ENCODE measurements at places on chromosomes 11 and 22.
A peak's percentile ranks its signal among the peaks of the same experiment; 100 is the strongest.

DNA sequence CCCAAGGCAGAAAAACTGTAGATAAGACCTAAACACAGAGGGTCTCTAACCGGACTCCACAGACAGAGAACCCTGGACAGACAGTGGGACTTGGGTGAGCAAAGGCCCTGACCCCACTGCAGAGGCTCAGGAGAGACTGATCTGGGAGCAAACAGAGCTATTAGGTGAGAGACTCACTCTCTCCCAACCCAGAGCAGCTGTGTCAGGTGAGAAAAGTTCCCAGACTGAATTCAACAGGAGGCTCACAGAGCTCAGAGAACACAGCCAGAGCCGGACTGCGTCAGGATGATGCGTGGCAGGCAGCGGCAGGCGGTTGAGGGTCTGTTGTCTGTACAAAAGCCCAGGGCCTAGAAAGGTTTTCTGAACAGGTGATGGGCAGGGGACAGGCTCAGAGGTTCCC is 5.5 kb downstream of the RFPL2 start:
- DNase-seq, result no peak

DNA sequence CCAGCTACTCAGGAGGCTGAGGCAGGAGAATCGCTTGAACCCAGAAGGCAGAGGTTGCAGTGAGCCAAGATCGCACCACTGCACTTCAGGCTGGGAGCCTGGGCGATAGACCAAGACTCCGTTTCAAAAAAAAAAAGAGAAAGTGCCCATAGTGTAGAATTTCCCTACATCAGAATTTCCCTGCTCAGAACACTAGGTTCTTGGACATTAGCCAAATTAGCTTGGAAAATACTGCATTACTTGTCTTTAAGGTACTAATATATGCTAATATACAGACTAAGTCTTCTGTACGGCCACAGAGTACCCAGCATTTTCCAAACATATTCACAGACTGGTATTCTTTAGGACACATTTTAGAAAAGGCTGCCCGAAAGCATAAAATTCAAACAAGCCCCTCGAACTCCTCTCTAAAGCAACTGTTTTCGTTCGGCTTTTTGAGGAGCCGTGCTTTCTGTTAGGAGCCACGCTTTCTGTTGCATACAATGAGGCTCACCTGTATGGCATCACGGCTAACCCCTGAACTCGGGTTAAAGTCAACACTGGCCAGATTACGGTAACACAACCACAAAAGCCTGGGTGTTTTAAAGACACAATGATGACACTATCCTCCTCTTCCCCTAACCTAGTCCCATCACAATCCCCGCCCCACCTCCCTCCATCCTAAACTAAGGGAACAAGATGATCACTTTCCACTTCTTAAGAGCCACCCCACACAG is 18.4 kb downstream of the TNKS1BP1 start:
- DNase-seq, result no peak

GRCh38 chr22:21102659-21103267 is 57.0 kb downstream of the LRRC74B start:
- peak; percentile 93 for DNase-seq

GRCh38 chr11:69613594-69613993 is 27.4 kb upstream of the CCND1 start:
- DNase-seq, result no peak

DNA sequence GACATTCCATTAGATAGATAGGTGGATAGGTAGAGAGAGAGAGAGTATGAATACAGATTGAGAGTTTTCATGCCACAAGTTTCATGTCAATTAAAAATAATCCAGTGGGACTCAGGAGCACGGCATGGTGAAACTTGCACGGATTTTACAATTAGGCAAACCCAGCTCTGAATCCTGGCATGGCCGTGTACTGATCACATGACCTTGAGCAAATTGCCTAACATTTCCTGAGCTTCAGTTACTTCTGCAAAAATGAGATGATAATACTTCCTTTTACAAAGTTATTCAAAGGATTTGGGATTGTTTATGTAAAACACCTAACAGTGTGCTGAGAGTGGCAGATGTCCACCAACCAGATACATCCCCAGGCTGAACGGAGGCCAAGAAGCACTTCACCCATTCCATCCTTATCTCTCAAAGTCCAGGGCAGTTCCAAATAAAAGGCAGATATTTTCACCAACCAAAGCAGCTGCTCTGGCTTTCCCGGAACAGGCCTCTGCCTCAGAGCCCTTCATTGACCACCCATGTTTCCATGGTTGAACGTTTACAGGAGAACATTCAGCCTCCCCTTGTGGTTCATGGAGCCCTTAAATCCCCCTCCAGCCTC is 17.9 kb downstream of the APLNR start:
- DNase-seq, result no peak

GRCh38 chr22:45291061-45291930 is 6.5 kb downstream of the UPK3A start:
- DNase-seq, result no peak

- no peak for DNase-seq
These were observed 2.4 kb downstream of the TRMT112 start for GRCh38 chr11:64314805-64315561.

GRCh38 chr11:120945042-120945441 is 78.9 kb upstream of the TBCEL start:
- DNase-seq, result no peak

DNA sequence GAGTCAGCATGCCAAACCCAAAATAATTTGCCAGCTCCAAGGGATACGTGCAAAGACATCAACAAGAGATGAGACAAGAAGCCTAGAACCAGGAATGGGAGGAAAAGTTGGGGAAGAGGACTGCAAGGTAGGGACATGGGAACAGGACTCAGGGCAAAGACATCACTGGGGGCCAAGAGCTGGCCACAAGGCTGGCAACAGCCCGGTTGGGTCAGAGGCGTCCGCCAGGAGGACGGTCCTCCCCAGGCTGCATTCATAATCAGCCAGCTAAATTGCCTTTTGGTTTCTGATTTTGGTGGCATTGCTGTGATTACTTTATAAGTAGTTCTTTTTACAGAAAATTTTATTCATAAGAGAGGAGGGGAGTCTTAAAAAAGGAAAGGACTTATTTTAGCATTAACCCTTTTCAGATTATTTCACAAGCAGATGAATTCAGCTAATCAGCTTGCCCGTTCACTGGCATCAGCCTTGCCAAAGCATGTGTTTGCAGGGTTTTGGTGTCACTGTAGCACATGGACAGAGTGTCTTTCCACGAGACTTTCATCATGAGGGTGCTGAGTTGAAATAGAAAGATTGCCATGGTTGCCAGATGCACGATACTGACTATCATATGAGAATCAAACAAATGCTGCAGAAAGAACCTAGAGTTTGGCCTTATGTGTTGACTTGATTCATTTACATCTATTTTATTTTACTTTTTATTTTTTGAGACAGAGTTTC is 23.2 kb upstream of the NAV2 start:
- no peak for DNase-seq

- no peak for DNase-seq
These were observed 151.2 kb downstream of the MAML2 start for GRCh38 chr11:96191752-96192151.

DNA sequence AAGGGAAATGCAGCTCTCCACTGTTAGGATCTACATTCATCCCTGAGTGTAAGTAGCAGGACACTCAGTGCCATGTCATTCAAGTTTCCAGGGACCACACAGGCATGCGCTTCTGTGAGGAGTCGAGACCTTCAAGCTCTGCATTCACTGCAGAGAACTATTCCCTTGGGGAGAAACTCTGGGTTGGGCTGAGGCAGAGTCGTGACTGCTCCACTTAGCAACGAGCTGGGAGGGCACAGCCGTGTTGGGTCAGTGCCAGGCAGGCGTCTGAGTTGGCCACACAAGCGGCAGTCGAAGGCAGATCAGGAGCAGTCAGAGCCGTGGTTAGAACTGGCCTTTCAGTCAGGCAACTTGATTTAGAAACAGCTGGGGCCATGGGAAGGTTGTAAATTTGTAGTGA is 14.7 kb downstream of the MPEG1 start:
- no peak for DNase-seq

DNA sequence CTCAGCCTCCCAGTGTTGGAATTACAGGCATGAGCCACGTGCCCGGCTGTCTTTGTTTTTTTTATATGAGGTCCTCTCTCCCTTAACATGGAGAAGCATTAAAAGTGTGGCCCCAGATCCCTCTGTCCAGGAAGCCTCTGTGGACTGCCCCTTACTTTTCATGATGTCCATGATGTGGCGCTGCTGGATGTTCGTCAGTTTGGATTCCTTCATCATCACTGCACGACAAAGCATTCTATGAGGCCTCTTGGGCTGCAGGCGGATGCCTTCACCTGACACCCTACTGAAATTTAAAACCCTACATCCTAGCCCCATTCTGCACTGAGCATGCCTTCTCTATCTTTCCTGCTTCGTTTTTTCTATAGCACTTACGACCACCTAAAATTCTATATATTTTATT is 2.1 kb downstream of the C22orf23 start:
- DNase-seq, result no peak

DNA sequence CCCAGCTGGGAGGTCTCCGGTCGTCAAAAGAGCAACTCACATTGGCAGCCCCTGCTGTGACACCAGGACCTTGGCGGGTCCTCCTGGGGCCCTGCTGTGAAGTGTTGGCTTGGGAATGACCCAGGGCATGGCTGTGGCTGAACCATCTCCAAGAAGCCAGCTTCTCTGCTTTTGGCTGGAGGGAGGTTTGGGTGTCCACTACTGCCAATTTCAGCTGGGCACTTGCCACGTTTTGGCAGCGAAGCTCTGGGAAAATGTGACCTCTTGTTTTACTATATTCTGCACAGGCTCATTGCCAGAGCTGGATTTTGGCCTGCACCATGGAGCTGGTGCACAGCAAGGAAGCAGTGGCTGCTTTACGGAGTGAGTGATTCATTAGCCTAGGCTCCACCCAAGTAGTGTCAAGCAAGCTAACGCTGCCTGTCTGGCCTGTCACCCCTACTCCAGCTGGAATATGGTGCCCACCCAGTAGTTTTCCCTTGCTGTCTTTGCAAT is 24.3 kb upstream of the SMCO4 start:
- no peak for DNase-seq

GRCh38 chr22:44519886-44520285 is 21.9 kb upstream of the RTL6 start:
- no peak for DNase-seq

GRCh38 chr11:65928667-65929066 is 9.4 kb downstream of the DRAP1 start:
- DNase-seq, result no peak

DNA sequence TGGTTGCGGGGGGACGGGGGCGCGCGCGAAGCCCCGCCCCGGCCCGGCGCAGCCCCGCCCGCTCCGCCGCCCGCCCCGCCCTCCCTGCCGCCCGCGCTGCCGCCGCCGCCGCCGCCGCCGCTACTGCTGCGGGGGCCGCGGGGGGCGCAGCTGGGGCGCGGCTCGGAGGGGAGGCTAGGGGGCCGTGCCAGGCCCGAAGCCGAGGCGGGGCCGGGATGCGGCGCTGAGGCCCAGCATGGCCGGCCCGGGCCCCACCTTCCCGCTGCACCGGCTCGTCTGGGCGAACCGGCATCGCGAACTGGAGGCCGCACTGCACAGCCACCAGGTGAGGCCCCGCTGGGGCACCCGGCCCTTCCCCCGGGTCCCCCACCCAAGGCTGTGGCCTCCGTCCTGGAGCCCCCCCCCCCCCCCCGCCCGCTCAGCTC is at the start of gene ANKRD13D:
Gene ANKRD13D, plus strand, starts transcription at position 78 of the 425 bp plus-strand sequence. Its CDS starts 158 bp downstream, at position 236.
- DNase-seq, result no peak

DNA sequence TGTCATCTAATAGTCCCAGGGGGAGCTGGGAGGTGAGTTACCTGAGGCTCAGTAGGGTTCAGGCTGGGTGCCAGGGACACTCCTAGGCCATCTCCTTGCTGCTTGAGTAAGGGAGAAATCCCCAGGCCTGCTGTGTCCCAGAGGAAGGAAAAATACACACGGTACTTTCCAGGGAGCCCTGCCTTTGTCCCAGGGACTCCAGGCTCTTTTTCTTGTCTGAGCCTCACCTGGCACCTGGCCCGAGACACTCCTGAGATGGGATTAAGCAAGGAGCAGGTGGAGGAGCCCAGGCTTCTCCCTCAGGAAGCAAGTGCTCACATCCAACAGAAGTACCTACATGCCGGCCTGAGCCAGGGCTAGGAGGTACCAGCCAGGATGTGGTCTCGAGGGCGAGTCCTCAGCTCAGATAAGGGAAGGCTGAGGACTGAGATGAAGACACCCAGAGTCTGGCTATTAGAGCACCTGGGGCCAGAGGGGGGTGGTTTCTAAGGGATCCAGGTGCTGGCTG is 899 bp upstream of the KLHDC7B start:
- no peak for DNase-seq
